ENCODE measurements at places on chromosomes 5 and 9.

- DNase-seq = no peak
These were observed 319.2 kb downstream of the GADD45G start for GRCh38 chr9:89923961-89924504.

DNA sequence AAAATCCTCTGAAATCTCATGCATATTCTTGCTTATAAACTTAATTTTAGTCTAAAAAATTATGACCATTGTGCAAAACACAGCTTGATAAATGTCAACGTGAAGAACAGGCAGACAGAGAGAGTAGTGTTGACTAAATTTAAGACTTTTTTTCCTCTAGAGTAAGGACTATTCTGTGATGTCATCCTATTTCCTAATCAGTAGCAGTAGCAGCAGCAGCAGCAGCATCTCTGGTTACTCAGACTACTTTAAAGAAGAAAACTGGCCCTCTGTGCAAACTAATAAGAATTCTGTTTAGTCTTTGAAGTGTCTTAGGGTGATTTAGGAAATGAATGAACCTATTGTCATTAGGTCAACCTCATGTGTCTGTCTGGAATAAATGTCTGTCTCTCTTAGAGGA is 403.0 kb downstream of the HINT1 start:
- no peak for DNase-seq

DNA sequence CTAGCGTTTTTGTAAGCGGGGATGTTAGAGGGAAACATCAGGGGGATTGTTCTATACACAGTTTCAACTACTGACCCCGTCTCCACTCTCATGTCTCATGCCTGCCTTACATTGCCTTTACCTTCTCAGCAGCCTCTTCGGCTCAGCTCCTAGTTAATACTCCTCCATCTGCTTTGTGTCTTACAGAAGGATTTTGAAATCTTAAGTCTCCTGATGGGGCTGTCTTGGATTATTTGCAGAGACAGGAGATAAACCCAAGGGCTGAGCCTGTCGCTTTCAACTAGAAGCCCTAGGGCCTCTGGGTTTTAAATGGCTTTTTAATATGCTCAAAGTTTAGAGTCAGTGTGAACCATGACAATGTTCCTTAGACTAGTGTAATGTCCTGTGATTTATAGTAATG is 161.5 kb downstream of the CARTPT start:
- no peak for DNase-seq

GRCh38 chr5:19950897-19951296 is 37.1 kb downstream of the CDH18 start:
- no peak for DNase-seq

- no peak for DNase-seq
These were observed 106.2 kb downstream of the IZUMO3 start for GRCh38 chr9:24439456-24439855.

GRCh38 chr5:1374030-1374678 is 29.3 kb upstream of the CLPTM1L start:
- DNase-seq = no peak

GRCh38 chr5:72842816-72843215 is 26.4 kb downstream of the TNPO1 start:
- DNase-seq = no peak

GRCh38 chr5:124736082-124736804 is 10.2 kb downstream of the ZNF608 start:
- no peak for DNase-seq

- no peak for DNase-seq
These were observed 43.8 kb downstream of the TRIP13 start for GRCh38 chr5:936149-937144.

- DNase-seq = no peak
These were observed 71.0 kb upstream of the SLC1A3 start for GRCh38 chr5:36535378-36535777.

- DNase-seq = no peak
These were observed 86.1 kb downstream of the CWC27 start for GRCh38 chr5:64854855-64855254.

- no peak for DNase-seq
These were observed 28.4 kb downstream of the ERP44 start for GRCh38 chr9:100070104-100071041.

GRCh38 chr5:92565673-92566072 is 1015.3 kb downstream of the NR2F1-AS1 start:
- no peak for DNase-seq

GRCh38 chr5:56512313-56512996 is 279.3 kb upstream of the ANKRD55 start:
- no peak for DNase-seq

DNA sequence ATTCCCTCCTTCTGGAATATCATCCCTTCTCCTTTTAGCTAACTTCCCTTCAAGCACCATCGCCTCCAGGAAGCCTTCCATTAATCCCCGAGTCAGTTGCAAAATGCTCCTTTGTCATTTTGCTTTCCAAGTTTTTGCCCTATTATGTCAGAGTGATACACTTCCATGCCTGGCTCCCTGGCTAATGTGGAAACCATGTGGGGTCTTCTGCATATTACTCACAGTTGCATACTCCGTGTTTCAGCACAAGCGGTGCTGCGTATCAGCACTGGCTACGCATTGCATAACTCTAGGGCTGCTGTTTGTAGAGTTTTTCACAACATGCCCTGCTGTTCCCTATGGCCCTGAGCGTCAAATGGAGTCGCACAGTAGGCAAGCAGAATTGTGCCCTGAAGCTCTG is 1.9 kb downstream of the TEX53 start:
- no peak for DNase-seq

DNA sequence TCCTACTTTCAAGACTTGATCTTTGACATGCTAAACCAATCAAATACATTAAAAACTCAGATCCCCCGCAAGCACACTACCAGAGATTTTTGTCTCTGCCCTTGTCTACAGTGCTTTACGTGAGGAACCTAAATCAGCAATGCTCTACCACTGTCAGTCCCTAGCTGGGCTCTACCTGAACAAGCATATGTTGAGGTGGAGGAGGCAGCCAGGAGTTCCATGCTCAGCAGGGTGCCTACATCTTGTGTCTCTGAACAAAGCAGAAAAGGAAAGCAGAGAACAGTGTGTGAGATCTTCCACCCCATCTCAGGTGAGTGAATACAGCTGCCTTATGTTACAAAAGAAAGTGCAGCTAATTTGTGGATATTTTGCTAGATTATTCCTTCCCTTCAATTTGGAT is 255.0 kb downstream of the NDUFS4 start:
- DNase-seq = no peak

GRCh38 chr5:41338136-41338675 is 124.9 kb upstream of the C6 start:
- DNase-seq = no peak

DNA sequence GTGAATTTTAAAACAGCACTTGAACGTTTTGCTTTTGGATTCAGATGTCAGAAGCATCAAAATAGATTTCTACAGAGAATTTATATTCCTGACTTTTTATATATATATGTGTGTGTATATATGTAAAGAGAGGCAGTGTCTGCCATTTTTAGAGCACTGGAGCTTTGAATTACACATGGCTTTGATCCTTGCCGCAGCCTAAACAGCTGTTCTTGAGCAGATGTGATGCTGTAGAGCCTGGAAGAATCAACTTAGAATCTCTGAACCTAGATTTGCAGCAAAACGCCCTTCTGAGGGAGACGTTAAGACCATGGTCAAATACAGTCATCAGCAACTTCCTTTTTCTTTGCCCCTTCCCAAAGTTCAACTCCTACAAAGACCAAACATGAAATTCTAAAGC is 21.7 kb upstream of the C5orf47 start:
- DNase-seq = no peak

GRCh38 chr9:135198144-135198543 is 110.7 kb downstream of the OLFM1 start:
- DNase-seq = no peak

DNA sequence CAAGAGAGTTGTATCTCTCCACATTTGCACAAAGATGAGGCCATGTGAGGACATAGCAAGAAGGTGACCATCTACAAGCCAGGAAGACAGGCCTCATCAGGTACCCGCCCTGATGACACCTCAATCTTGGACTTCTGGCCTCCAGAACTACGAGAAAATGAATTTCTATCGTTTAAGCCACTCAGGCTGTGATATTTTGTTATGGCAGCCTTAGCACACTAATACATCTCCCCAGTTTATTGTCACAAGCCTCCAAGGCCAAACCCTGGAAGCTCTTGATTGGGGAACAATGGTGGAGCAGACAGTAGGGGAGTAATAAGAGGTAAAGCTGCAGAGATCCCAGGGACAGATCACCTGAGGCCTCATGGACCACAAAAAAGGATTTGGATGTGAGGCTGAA is 7.7 kb upstream of the P4HA2 start:
- DNase-seq = no peak

DNA sequence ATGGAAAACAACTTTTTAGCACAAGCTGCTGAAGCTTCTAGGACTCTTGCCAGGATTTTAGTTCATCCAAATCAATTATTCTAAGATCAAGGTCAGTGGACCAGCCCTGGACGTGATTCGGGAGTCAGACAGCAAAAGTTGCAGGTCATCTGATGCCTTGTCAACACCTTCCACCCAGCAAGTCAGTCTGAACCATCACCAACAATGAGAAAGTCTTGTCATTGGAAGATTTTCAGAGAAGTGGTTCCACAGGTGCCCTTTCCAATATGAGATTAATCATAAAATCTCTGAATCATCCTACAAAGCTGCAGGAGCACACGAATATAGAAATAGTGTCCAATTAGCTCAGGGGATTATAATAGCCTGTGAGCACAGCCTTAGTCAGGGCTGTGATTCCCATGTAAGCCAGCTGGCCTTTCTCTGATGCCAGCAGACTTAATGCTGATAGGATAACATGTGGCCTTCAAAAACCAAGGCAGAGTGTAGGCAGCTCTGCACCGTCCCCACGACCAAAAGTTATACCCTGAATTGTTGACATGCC is 445.0 kb upstream of the TRPC7 start:
- no peak for DNase-seq

GRCh38 chr5:58184910-58185309 is 275.0 kb downstream of the PLK2 start:
- no peak for DNase-seq

- no peak for DNase-seq
These were observed 93.3 kb upstream of the MAP1B start for GRCh38 chr5:72013766-72014624.

GRCh38 chr9:91532325-91532724 is 108.7 kb upstream of the NFIL3 start:
- no peak for DNase-seq

DNA sequence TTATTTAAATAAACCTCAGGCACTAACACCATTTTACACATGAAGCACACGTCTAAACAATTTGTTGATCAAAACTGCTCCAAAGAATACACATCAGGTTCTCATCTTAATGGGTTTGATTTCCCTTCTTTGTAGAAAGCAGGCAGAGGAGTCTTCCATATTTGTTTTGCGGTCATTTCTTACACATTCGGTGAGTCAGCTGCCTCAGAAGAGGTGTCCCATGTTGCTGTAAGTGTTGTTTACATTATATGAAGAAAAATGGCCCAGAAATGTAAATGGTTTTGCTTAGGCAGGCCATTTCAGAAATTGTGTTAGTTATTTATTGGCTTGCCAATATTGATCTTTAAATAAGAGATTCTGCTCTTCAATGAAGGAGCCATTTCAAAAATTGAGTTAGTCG is 325.8 kb downstream of the TENT4A start:
- no peak for DNase-seq

DNA sequence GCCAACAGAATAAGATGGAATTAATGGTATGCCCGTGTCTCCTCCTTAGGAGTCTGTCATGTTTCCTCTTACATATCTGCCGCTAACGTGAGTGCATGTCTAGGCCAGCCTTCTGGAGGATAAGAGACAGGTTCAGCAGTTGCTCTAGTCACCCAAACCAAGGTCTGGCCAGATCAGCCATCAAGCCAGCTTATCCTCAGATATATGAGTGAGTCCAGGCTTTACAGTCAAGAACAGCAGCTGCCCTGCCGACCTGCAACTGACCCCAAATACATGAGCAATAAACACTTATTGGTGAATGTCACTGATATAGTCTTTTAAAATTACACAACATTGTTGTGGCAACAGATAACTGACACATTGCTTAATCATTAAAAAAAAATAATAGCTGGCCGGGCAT is 123.5 kb downstream of the TSSK1B start:
- no peak for DNase-seq

DNA sequence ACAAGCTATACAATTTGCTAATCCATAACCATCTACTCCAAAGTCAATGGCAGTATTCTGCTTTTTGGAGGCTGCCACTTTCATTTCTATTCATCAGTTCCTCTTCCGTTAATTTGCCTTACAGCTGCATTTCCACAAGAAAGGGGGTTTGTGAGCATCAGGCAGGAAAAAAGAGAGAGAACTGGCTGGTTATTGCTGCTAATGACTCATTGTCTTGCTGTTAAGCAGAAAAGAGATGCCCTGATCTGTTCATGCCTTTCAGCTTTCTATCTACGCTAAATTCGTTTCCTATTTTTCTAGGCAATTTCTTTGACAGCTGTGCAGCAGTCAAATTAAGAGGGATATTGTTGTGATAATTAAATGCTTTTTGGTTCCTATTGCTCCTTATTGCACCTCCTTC is 65.9 kb upstream of the GNAQ start:
- no peak for DNase-seq

GRCh38 chr5:108101821-108102220 is 280.1 kb downstream of the FBXL17 start:
- DNase-seq = no peak

DNA sequence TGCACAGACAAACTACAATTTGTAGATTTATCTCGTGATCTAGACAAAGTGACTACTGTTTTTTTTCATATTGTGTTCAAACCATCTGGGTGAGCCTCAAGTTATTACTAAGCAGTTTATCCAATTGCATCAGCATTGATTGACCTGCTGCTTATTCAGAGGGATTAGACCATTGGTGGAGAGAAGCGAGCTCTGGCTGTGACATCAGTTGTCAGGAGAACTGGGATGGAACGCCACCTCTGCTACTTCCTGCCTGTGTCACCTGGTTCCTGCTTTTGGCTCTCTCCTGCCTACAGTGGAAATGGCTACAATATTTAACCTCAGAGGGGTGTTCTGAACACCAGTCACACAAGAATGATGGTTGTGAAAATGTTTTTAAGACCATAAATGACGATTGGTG is 12.1 kb downstream of the NR4A3 start:
- no peak for DNase-seq

- DNase-seq = no peak
These were observed 59.8 kb upstream of the SNX2 start for GRCh38 chr5:122715095-122715494.

DNA sequence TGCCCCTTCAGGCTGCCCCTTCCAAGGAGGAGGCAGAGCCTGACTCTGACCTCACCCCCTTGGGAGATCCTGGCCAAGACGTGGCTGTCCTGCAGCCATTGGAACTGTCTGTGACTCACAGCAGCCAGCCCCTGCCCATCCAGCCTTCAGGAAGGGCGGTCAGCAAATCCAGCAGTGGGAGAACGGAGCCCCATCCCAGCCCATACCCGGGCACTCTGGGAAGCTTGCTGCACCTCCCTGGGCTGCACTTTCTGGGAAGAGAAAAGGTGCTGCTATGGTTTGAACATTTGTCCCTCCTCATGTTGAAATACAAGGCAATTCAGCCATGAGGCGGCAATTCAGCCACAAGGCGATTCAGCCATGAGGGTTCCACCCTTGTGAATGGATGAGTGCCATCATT is 24.4 kb downstream of the CCDC187 start:
- no peak for DNase-seq

All from NCI-H2081 treated with DMSO at 0.1 percent for 48 hours (cell line).